ENCODE measurements at places on chromosomes 3 and 15.

GRCh38 chr3:123267821-123268220 is 66.1 kb downstream of the SEC22A start:
- DNase-seq = no peak

DNA sequence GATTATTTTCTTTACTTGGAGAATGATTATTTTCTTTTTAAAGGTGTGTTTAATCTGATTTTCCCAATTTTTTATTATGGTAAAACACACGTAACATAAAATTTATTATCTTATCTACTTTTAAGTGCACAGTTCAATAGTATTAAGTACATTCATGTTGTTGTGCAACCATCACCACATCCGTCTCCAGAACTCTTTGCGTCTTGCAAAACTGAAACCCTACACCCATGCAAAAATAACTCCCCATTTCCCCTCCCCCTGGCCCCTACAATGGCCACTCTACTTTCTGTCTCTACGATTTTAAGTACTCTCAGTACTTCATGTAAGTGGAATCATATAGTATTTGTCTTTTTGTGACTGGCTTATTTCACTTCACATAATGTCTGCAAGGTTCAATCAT is 230.7 kb downstream of the SATB1 start:
- no peak for DNase-seq

- no peak for DNase-seq
Measured at GRCh38 chr3:134014270-134014669, 15.5 kb downstream of the SLCO2A1 start.

GRCh38 chr15:73990250-73991005 is 1.7 kb downstream of the STOML1 start:
- no peak for DNase-seq

DNA sequence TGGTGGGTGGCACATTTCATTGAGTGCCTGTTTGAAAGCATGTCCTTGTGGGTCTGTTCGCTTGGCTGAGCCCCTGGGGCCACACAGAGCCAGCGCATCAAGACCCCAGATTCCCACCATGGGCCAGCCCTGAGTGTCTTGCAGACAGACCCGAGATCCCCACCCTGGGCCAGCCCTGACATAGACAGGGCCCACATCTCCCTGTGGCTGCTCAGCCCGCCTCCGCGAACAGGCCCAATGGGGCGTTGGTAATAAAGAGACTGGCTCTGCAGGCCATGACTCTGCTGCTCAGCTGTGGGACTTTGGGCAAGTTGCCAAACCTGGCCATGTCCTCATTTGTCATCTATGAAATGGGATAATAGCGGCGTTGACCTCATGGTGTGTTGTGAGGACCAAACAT is 22.6 kb downstream of the FAH start:
- no peak for DNase-seq

Data from astrocyte (in vitro differentiated cells and primary cell).